Pancreas (tissue), 10 donors: ENCODE measurements at places on chromosomes 12 and 14. TPM values are rescaled to one million over a fixed set of nuclear protein-coding genes. Genes with fewer than 3 reads are reported as not detected.

- DNase-seq: no peak
Measured at GRCh38 chr14:20494935-20495766, 10.2 kb upstream of the RNASE10 start.

Gene PROX2
- not detected for total RNA-seq

Gene SERPINA10
- total RNA-seq: 0.70 TPM

Gene PXMP2
- 12.2 TPM for total RNA-seq

DNA sequence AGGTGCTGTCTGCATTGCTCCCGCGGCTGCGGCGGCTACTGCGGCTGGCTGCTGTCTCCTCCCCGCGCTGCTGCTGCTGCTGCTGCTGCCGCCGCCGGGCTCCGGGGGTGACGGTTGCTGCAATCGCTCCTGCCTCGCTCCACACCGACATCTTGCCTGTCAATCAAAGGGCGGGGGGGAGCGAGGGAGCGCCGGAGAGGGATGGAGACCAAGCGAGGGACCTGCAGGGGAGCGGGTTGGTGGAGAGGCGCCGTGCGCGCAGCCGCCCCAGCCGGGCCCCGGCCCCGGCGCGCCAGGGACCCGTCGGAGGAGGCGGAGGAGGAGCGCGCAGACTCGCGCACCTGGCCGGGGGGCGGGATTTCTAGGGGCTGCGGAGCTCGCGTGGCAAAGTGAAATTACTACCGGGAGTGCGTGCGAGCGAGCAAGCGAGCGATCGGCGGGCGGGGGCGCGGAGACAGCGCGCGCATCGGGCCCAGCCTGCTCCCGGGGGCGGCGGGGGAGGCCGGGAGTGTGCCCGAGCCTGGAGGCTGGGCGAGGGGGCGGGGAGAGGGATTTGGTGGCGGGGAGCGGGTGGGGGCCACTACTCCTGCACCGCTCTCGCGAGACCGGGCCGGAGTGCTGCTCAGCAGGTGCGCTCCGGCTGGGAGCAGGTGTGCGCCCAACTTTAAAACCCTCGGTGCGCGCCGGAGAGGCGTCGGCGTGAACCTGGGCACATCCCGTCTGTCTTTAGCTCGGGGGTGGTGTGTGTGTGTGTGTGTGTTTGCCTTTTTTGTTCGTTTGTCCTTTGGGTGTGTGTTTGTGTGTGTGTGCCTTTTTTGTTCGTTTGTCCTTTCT is at the start of gene KSR2:
TSS of gene KSR2 (minus strand) at position 165 of the 834 bp plus-strand sequence. CDS start 735 bp downstream, outside the sequence.
- DNase-seq: peak; percentile 88

DNA sequence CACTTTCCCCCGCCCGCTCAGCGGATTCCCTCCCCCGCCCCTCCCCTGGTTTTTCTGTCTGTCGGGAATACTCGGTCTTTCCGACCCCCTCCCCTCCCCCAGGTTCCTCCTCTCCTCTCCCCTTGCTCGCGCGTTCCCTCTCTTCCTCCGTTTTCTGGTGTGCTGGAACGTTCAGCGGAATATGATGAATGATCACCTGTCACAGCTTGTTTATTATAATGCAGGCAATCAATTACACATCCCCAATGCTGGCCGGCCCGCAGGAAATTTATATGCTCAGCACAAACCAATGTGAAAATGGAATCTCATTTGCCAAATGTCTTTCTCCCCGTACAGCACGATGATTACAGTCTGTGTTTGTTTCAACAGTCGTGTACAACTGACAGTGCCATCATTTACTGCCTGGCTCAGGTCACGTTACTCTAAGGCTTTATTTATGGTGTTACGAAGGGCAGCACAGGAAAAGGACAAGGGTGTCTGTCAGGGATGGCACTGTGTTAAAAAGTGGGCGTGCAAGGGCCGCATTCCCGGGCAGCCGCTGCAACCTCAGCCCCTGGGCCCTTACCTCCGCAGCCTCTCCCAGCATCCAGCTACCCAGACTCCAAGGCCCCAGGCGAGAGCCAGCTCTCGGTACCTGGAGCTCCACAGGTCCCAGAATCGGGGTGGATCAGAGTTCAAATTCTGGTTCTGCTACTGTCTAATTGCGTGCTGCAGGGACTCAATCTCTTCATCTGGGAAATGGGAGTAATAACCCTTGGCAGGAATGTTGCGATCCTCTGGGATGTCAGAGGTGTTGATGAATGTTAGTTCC is 24.7 kb upstream of the MAP1LC3B2 start:
- no peak for DNase-seq

Gene TROAP
- 0.41 TPM for total RNA-seq

- DNase-seq: no peak
Measured at GRCh38 chr14:61034416-61035120, 53.5 kb downstream of the SLC38A6 start.

- no peak for DNase-seq
Measured at GRCh38 chr12:19683178-19683927, 244.1 kb downstream of the AEBP2 start.

- peak; percentile 94 for DNase-seq
Measured at GRCh38 chr14:75277008-75277814, 1.4 kb upstream of the FOS start.

DNA sequence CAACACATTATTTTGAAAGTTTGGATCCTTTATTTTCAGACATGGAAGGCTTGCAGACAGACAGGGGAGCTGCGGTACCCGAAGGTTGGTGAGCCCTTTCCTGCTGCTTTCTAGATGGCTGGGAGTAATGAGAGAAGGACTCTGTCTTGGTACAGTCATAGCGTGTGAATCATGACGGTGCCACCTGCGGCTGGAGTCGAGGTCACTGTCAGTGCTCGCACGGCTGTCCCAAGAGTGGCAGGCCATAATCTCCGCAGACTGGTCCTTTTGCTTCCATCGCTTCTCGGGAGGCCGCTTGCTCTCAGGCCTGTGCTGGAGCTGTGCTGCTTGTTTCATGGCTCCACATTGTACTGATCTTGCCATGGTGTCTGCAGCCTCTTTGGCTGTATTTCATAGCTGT is 64.8 kb upstream of the RD3L start:
- no peak for DNase-seq

Gene CCDC184
- 0.76 TPM for total RNA-seq

GRCh38 chr14:61065656-61066055 is 84.6 kb downstream of the SLC38A6 start:
- no peak for DNase-seq

Gene DDN
- total RNA-seq: 0.03 TPM

GRCh38 chr14:104870368-104871144 is 5.5 kb downstream of the CEP170B start:
- no peak for DNase-seq

- DNase-seq: no peak
Measured at GRCh38 chr14:55306938-55307589, 35.8 kb downstream of the FBXO34 start.

DNA sequence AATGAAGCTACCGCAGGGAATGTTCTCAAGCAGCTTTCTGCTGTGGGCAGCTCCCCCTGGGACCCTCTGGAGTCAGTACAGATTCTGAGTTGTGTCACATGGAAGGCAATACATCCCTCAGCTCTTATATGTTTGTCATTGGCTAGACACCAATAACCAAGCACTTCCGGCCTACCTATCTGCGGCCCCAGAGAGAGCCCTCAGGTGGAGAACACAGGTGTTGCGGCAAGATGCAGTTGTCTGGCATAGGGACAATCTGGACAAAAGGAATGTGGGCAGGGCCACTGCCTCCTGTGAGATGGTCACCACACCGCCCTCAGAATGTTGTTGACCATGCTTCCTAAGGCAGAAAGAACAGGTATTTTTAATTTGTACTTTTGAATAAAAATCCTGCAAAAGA is 118.7 kb downstream of the BRMS1L start:
- no peak for DNase-seq

- no peak for DNase-seq
Measured at GRCh38 chr12:123859035-123859434, 96.9 kb downstream of the DNAH10 start.

- DNase-seq: no peak
Measured at GRCh38 chr12:115873451-115874082, 403.9 kb downstream of the MED13L start.

DNA sequence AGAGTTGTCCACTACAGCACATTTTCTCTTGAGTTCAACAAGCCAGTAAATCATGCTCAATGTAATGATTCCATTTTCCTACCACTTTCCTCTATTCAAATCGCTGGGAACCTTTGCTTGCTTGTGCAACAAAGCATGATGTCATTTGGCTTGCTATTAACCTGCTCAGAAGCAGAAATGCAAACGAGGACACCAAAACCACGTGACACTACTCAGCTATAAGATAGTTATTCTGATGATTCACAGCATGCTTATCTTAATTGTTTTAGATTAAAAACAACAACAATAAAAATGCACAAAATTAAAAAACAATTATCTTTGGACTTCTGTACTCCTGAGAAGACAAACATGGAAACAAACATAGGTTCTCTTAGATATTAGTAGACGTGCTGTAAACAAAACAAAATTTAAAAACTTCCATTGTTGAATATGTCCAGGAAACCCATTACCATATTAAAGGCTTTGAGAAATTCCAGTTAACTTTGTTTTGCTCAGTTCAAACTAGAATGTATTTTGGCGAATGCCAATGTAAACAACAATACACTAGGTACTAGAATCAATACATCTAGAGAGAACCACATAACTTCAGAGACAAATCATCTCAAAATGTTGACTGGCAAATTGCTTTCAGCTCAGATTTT is 77.5 kb upstream of the KRAS start:
- no peak for DNase-seq

Gene CHFR
- total RNA-seq: 14.9 TPM

GRCh38 chr12:73308079-73308478 is 1035.9 kb downstream of the TRHDE start:
- DNase-seq: no peak

Gene C1R
- 212 TPM for total RNA-seq

DNA sequence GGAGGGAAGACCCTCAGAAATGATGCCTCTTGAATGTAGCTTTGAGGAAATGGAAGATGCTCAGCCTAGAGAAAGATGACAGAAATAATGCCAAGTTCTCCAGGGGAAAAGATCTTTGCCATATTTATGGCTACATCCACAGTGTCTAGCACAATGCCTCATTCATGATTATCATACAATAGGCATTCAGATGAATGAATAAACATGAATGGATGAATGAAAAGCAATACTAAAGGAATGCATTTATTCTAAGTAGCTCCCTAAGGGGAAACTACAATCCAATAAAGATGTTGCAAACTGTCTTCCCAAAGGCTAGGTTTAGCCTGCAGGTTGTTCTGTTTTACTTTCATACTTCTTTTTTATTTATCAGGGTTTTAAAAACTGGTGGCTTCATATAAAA is 12.0 kb downstream of the TMTC1 start:
- DNase-seq: no peak

- DNase-seq: no peak
Measured at GRCh38 chr12:25332143-25332542, 81.4 kb upstream of the KRAS start.

DNA sequence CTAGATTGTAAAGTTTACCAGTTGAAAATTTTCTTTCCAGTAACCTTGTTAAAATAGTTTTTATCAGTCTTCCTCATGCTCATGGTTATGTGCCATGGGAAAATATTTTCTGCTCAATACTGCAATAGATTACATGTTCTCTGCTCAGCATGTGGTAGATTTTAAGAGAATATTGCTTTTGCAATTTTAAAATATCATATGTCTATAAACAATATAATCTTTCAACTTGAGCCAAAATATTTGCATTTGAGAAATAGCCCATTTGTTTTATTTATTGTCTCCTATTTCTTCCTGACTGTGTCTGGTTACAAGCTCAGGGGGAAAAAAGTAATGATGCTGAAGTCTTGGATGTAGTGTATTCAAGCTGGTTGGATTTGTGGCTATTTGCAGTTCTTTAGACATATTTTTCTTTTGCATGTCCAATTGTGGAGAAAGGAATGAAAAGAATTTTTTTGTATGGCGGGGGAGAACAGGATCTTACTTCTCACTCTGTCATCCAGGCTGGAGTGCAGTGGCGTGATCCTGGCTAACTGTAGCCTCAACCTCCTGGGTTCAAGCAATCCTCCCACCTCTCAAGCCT is 342.6 kb upstream of the NAV3 start:
- DNase-seq: no peak

DNA sequence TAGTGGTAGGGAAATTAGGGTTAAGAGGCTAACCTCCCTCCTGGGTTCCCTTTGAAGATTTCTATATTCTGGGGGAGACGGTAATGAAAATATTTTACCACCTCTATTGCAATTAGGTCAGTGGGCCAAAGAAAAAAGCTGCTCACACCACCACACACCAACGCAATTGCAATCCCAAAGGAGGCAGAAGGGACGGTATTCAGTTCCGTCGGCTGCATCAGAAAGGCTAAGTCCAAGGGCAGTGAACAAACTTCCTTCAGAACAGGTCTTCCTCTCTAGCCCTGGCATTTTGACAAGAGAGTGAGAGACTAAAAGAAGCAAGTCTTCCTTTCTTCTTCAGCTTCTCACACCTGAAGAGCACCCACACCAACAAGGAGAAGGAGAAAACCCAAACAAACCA is 51.2 kb downstream of the OTX2 start:
- no peak for DNase-seq

GRCh38 chr12:93107514-93108312 is 178.6 kb upstream of the EEA1 start:
- DNase-seq: no peak

- DNase-seq: no peak
Measured at GRCh38 chr14:74906925-74907521, 16.0 kb downstream of the RPS6KL1 start.

GRCh38 chr12:96237465-96238077 is 43.4 kb downstream of the ELK3 start:
- no peak for DNase-seq

- no peak for DNase-seq
Measured at GRCh38 chr12:42281278-42281677, 43.2 kb upstream of the YAF2 start.

DNA sequence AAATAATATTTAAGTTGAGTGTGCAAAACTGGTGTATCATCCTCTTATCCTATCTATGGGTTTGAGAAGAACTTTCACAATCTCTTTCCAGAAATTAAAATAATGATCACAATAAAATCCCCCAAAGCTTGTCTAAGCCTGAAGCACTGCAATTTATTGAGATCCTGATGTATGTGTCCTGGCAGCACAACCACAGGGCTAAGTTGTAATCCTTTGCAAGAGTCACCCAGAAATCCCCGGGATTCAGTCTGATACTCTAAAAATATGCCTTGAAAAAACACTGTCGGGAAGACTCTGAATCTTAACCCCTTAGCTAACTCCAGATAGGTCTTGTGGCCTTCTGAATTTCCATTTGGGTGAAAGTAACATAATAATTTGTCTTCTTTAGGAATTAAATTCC is 40.3 kb upstream of the STXBP6 start:
- no peak for DNase-seq

DNA sequence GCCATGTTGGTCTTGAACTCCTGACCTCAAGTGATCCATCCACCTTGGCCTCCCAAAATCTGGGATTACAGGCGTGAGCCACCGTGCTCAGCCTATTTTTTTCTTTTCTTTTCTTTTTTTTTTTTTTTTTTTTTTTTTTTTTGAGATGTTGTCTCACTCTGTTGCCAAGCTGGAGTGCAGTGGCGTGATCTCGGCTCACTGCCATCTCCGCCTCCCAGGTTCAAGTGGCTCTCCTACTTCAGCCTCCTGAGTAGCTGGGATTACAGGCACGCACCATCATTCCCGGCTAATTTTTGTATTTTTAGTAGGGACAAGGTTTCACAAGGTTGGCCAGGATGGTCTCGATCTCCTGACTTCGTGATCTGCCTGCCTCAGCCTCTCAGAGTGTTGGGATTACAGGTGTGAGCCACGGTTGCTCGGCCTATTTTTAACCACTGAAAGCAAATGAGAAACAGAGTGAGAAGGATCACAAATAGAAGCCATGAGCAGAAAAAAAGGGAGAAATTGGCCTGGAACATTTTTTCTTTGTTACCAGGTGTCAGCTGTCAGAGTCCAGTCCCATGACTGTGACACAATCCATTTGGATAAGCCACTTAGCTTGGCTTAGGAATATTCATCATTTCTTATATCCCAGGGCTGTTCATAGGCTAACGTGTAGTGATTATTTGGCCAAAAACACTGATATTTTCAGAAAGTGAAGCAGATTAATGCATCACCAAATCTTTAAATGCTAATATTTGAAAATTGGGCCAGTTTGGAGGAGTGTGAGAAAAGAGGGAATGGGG is 7.9 kb upstream of the NFKBIA start:
- DNase-seq: no peak
